Activated CD4-positive, alpha-beta T cell treated with anti-CD3 and anti-CD28 coated beads, Interleukin-2, amount 10 ng/mL, durations not matched to agents 7 days and 5 days (primary cell): ENCODE measurements at places on chromosomes 16 and 17.

GRCh38 chr16:67509016-67509415 is 19.6 kb upstream of the RIPOR1 start:
- no peak for DNase-seq

DNA sequence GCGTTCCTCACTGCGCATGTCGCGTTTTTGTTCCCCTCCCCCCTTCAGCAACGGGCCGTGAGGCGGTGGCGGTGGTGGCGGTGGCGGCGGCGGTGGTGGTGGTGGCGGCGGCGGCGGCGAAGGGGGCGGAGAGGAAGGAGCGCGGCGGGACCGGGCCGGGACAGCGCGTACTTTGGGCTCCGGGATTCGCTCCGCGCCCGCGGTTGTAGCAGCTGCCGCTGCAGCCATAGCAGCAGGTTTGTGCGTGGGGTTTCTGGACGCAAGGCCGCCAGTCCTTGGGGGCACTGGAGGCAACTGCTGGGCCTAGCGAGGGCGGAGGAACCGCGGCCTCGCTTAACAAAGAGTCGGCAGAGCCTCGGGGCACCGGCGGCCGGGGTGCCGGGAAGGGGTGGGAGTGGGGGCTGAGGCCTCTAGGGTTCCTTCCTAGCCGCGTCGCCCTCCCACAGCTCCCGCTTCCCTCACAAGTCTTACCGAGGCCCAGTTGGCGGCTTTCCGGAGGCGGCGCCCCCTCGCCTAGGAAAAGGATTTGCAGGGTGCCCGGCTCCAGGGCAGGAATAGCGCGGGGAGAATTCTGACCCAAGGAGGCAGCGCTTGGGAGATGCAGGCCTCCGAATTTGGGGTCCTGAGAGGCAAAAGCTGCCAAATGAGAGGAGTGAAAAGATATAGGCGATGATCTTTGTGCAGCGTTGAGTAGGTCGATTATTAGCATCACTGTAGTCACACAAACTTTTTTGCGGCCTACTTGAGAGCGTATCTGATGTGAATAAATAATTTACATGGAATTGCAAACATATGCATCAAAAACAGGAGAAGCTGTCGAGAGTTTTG is at the start of gene DDX42:
TSS of gene DDX42 (plus strand) at position 30 of the 828 bp plus-strand sequence. CDS start 12,880 bp downstream, outside the sequence.
- DNase-seq = peak; percentile 35

- no peak for DNase-seq
Measured at GRCh38 chr17:56313201-56313600, 159.9 kb downstream of the ANKFN1 start.

GRCh38 chr16:59634951-59635350 is 900.8 kb upstream of the GOT2 start:
- DNase-seq = no peak

DNA sequence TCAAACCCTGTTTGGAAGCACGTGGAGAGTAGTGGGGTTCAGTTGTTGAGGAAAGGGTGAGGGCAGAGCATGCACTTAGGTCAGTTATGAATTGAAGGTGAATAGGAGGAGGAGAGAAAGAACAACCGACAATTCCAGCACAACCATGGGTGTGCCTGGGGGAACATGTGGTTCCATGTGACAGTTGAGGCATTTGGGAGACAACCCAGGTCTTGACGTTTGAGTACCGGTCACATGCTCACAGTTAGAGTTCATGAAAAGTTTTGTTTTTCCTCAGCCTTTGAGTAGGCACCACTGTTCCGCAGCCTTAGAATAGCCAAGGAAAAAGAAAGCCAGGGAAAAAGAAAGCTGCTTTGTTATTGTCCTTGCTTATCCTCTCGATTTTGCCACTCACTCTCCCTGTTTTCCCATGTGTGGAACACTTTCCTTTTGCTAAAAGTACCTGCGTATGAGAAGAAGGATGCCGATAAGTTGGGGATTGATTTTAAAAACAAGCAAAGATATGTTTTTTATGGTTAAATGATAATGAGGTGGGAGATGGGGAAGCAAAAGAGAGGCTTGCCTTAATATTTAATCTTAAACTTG is 25.6 kb upstream of the ABCC11 start:
- DNase-seq = no peak
